ENCODE measurements at places on chromosomes 12 and 14. TPM values are rescaled to one million over a fixed set of nuclear protein-coding genes. Genes with fewer than 3 reads are reported as not detected.

Gene LRRC10
- total RNA-seq, result not detected

Gene CFAP54
- total RNA-seq, result 13.8 TPM

Gene MAP1LC3B2
- total RNA-seq, result 4.1 TPM

Gene SLCO1A2
- total RNA-seq, result 7.5 TPM

Gene TRIAP1
- total RNA-seq, result 9.7 TPM

Gene KRT86
- not detected for total RNA-seq

Gene LRIG3
- 19.1 TPM for total RNA-seq

Gene RFX4
- total RNA-seq, result 9.4 TPM

Gene KRT73
- not detected for total RNA-seq

Gene FAR2
- 37.9 TPM for total RNA-seq

Gene FKBP11
- 12.2 TPM for total RNA-seq

Gene MCRS1
- total RNA-seq, result 35.7 TPM

Gene TAS2R19
- 41.9 TPM for total RNA-seq

All from parietal lobe (tissue), 2 donors.